Fibroblast of lung (primary cell): ENCODE measurements at places on chromosomes 2 and 18.
A peak's percentile ranks its signal among the peaks of the same experiment; 100 is the strongest.

- no peak overlapping the region for H3K4me3 ChIP-seq
- H3K4me1 ChIP-seq, result no peaks in the 10 kb centered on the region
- H3K27ac ChIP-seq, result no peak overlapping the region
- DNase-seq, result no peak
These were observed 4.3 kb upstream of the RBM43 start for GRCh38 chr2:151265991-151266390.

DNA sequence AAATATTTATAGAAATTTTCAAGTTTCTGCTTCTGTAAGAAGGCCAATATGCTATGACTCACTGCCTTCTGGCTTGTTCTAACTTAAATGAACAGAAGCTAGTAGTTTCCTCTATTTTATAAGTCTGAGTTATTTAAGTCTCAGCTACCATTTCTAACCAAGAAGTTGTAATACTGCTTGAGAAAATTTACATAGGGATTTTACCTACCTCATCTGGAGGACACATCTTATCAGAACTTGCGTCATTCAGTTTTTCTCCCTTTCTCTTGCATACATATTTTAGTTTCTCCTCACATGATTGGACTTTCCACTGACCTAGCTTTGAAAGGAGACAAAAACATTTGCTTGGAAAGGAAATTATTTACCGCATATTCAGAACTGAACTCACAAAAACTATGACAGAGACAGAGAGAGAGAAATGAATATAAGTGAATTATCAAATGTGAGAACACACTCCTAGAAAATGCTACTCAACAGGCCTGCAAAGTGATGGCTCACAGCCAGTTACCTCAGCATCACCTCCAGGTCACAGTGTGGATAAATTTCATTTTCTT lies 81.1 kb upstream of the CD302 start:
- peak; percentile 68 for DNase-seq
- H3K36me3 ChIP-seq, result no peaks in the 10 kb centered on the region
- H3K4me3 ChIP-seq, result no peak overlapping the region
- H3K27me3 ChIP-seq, result no peaks in the 10 kb centered on the region
- no peak overlapping the region for H3K27ac ChIP-seq
- H3K4me1 ChIP-seq, result no peaks in the 10 kb centered on the region

- H3K4me1 ChIP-seq, result no peaks in the 10 kb centered on the region
- H3K4me3 ChIP-seq, result no peak overlapping the region
- H3K27ac ChIP-seq, result no peak overlapping the region
- no peak for DNase-seq
These were observed 28.5 kb downstream of the PSME4 start for GRCh38 chr2:53942280-53942679.

DNA sequence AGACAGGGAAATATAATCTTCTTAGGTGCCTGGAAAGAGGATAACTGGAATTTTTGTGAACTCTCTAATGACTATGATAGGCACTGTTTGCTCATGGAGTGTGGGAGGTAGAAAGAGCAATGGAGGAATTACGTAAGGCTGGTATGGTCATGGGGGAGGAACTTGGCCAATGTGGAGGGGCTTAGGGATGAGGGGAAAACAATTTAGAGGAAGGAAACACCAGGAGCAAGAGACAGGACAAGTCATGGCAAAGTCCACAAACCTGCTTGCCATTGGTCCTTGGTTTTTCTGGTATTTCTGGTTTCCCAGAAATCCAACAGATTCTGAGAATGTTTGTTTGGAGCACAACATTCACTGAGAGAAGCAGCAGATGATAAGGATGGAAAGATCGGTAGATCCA lies 274.2 kb downstream of the DYSF start:
- no peak overlapping the region for H3K4me3 ChIP-seq
- no peak overlapping the region for H3K27ac ChIP-seq
- no peak for DNase-seq
- H3K27me3 ChIP-seq, result peaks cover 17% of the 10 kb centered on the region
- H3K4me1 ChIP-seq, result no peaks in the 10 kb centered on the region

- H3K36me3 ChIP-seq, result no peaks in the 10 kb centered on the region
- H3K27ac ChIP-seq, result no peak overlapping the region
- DNase-seq, result peak; percentile 51
- no peaks in the 10 kb centered on the region for H3K27me3 ChIP-seq
- no peaks in the 10 kb centered on the region for H3K4me1 ChIP-seq
These were observed 36.2 kb downstream of the CCDC178 start for GRCh38 chr18:33404244-33404873.

DNA sequence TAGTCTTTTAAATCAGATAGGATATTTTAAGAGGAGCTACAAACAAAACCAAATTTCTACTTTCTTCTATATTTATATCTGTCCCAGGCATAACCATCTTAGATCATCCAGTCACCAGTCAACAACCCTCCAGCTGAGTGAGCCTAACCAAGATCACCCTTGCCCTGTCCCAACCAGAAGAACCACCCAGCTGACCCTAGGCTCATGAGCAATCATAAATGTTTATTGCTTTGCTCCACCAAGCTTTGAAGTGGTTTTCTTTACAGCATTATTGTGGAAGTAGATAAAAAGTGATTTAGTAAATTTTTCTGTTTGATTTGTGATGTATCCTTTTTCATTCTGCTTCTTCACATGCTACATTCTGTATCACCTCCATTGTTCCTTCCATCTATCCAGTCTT lies 167.2 kb upstream of the PIEZO2 start:
- DNase-seq, result no peak
- peaks cover 3% of the 10 kb centered on the region for H3K4me1 ChIP-seq

- no peak overlapping the region for H3K27ac ChIP-seq
- no peak overlapping the region for H3K4me3 ChIP-seq
- no peaks in the 10 kb centered on the region for H3K27me3 ChIP-seq
- no peaks in the 10 kb centered on the region for H3K36me3 ChIP-seq
- H3K4me1 ChIP-seq, result peaks cover 7% of the 10 kb centered on the region
These were observed 32.3 kb downstream of the COPS8 start for GRCh38 chr2:237118025-237118424.

GRCh38 chr2:227360351-227360750 lies 18.8 kb downstream of the TM4SF20 start:
- H3K36me3 ChIP-seq, result peaks cover 3% of the 10 kb centered on the region
- H3K27ac ChIP-seq, result no peak overlapping the region
- peaks cover 5% of the 10 kb centered on the region for H3K4me1 ChIP-seq
- no peak overlapping the region for H3K4me3 ChIP-seq
- DNase-seq, result no peak

GRCh38 chr2:17643031-17643615 lies 102.6 kb downstream of the VSNL1 start:
- no peak overlapping the region for H3K4me3 ChIP-seq
- H3K27me3 ChIP-seq, result no peaks in the 10 kb centered on the region
- H3K36me3 ChIP-seq, result no peaks in the 10 kb centered on the region

DNA sequence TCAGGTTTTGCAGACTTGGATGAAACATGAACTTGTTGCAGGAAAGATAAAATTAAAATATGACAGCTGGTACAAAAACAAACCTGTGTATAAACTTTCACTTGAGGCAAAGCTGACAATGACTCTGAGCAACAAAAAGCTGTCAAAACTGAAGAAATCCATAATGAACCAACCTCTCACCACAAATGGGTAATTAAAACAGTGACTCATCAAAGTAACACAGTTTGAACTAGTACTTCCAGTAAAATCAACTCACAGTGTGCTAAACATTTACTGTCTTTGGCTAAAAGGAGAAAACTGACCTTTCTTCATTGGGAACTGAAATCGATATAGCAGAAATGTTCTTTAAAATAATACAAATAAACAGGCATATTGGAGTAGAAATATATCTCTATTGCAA lies 209.7 kb downstream of the WDPCP start:
- H3K27ac ChIP-seq, result no peak overlapping the region
- H3K27me3 ChIP-seq, result no peaks in the 10 kb centered on the region
- H3K36me3 ChIP-seq, result no peaks in the 10 kb centered on the region
- H3K4me1 ChIP-seq, result no peaks in the 10 kb centered on the region
- peak; percentile 17 for DNase-seq

DNA sequence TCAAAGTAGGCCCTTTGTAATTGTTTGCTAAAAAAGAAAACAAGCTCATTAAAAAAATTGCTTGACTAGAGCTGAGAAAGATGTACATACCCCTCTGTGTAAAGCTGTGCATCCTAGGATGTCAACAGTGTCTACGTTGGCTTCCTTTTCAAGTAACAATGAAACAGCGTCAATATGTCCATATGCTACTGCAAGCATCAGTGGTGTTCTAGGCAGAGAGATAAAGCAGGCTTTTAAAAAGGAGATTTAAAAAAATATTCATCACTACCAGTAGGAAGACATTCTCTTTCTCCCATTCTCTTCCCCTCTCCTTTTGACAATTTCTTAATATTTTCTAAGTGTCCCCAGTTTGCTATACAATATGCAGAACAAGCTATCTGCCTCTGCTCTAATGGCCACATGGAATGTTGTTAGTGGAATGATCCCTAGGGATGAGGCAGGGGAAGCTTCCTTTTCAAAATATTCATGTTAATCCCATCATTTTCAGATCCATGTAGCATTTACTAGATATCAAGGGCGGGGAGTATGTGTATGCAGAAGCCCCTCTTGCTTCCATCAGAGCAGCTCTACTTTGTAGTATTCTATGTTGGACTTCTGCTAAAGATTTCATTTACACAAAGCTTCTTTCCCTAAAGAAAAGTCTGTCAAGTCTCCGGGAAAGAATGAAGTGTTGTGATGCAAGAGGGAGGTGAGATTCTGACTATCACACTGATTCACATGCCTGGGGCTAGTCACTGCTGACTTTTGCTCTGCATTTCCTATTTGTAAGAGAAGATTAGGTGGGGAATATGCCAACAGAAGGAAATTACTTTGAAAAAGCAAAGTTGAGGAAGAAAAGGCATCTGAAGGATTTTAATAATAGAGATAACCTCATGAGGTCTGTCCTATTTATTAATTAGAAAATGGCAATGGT lies 81.5 kb upstream of the PGAP1 start:
- no peaks in the 10 kb centered on the region for H3K27me3 ChIP-seq
- H3K36me3 ChIP-seq, result no peaks in the 10 kb centered on the region
- no peak overlapping the region for H3K27ac ChIP-seq
- no peaks in the 10 kb centered on the region for H3K4me1 ChIP-seq
- peak; percentile 38 for DNase-seq

- H3K36me3 ChIP-seq, result no peaks in the 10 kb centered on the region
- H3K4me1 ChIP-seq, result no peaks in the 10 kb centered on the region
- no peak overlapping the region for H3K27ac ChIP-seq
These were observed 12.1 kb downstream of the MXD1 start for GRCh38 chr2:69926849-69927515.

- no peak overlapping the region for H3K27ac ChIP-seq
- H3K4me1 ChIP-seq, result no peaks in the 10 kb centered on the region
- no peaks in the 10 kb centered on the region for H3K27me3 ChIP-seq
- no peaks in the 10 kb centered on the region for H3K36me3 ChIP-seq
- no peak overlapping the region for H3K4me3 ChIP-seq
These were observed 1739.1 kb upstream of the PIK3C3 start for GRCh38 chr18:40215979-40216378.

- H3K36me3 ChIP-seq, result no peaks in the 10 kb centered on the region
- H3K4me1 ChIP-seq, result no peaks in the 10 kb centered on the region
- H3K4me3 ChIP-seq, result no peak overlapping the region
- H3K27ac ChIP-seq, result no peak overlapping the region
- DNase-seq, result peak; percentile 76
These were observed 55.2 kb upstream of the COBLL1 start for GRCh38 chr2:164896634-164897355.

DNA sequence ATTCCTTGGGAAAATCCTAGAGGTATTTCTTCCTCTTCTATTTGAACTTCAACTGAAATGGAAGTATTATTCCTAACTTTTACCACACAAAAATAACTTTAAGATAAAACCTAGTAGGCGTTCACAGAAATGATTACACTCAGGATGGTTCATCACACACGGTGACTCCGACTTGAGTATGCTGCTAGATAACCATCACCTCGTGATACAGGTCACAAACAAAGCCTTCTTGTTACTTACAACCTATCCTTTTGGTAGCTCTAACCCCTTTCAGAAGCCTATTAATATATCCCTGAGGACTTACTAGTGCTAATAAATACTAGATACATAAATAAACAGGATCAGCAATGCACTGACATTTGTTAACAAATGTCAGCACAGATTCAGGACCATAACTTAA lies 101.0 kb upstream of the DNER start:
- no peaks in the 10 kb centered on the region for H3K27me3 ChIP-seq
- H3K4me1 ChIP-seq, result no peaks in the 10 kb centered on the region
- H3K36me3 ChIP-seq, result peaks cover 2% of the 10 kb centered on the region
- peak; percentile 54 for DNase-seq
- no peak overlapping the region for H3K27ac ChIP-seq

GRCh38 chr2:171318463-171318934 lies 115.3 kb downstream of the METTL8 start:
- H3K4me3 ChIP-seq, result no peak overlapping the region
- H3K36me3 ChIP-seq, result no peaks in the 10 kb centered on the region
- H3K4me1 ChIP-seq, result no peaks in the 10 kb centered on the region
- no peak overlapping the region for H3K27ac ChIP-seq
- peak; percentile 17 for DNase-seq
